Forelimb muscle (tissue), 1 donor: ENCODE measurements at places on chromosomes 16 and 17. TPM values are rescaled to one million over a fixed set of nuclear protein-coding genes. Genes with fewer than 3 reads are reported as not detected.

DNA sequence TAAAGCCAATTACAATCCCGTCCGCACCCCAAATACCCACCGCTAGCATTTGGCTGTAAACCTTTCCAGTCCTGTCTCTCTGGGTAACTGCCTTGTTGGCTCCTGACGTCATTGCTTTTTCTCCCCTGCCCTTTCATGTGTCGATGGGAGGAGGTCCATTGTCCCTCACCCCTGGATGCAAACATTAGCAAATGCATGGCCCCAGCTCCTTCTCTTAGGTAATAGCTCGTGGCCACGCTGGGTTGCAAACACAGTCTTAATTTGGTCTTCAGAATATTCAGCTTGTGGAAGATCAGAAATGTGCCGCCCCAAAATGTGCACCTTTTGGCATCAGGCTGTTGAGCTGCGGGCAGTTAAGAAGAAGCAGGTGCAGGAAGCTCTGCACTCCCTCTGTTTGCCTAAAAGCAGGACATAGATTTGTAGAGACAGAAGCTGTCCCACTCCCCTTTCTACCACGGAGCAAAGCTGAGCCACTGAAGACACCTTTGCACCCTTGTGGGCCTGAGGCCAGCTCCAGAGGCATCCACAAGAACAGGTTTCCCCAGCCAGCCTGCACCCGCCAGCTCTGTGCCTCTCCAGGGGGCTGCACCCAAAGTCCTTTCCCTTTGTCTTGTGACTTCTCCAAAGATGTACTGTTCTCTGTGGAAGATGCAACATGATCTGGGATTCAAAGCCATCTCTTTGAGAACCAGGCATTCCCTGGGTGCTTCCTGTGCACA, 127.3 kb downstream of the MGAT5B start:
- DNase-seq, result no peak

DNA sequence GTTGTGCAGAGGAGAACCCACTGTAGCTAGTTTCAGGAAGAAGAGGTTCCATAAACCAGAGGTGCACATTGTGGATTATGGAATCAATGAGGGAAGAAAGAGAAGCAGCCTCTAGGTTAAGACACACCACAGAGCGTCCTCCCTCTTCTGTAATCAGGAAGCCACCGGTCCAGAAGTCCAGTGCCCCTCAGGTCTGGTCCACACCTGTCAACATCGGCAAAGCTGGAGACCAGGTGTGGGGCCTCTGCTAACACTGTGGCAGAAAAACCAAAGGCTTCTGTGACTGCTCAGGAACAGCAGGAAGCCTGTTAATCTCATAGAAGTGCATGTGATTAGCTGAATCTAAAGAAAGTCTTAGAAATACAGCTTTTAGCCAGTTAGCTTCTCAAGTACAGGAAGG, 23.3 kb downstream of the LIMD2 start:
- DNase-seq, result no peak

DNA sequence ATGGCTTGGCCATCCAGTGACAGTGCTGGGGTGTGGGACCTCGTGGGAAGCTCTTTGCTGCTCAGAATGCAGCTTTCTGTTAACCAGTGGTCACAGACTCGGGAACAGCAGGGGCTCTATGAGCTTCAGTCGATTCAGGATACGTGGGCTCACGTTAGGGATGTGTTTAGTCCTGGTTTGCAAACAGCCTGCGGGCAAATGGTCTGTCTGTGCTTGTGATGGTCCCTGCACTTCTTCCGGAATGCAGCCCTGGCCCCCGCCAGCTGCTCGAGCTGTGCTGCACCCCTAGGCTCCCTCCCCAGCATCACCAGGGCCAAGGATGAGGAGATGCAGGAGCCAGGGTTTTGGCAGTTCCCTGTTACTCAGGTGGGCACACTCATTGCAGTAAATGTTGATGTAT, 172.8 kb upstream of the CHMP6 start:
- DNase-seq, result no peak

PMP22 gene
- polyA plus RNA-seq, result 228 TPM

DNA sequence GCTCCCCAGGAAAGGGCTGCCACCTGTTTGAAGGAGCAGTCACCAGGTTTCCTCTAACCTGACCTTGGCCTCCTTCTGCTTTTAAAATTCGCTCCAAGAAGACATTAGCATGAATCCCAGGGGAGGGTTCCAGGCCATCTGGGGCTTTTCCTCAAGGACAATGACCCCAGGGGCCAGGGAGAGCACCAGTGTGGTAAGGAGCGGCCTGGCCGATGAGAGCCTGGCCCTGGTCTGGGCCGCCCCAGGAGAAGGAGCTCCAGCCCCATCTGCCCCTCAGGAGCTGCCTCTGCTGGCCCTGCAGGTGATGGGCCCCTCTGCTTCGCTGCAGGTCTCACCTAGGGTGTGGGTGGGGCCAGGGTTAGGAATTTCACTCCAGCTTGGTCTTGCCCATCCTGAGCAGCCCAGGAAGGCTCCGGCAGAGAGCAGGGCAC, 209.2 kb upstream of the TNRC6C start:
- DNase-seq, result no peak

SLFN13 gene
- polyA plus RNA-seq, result 4.3 TPM

DNA sequence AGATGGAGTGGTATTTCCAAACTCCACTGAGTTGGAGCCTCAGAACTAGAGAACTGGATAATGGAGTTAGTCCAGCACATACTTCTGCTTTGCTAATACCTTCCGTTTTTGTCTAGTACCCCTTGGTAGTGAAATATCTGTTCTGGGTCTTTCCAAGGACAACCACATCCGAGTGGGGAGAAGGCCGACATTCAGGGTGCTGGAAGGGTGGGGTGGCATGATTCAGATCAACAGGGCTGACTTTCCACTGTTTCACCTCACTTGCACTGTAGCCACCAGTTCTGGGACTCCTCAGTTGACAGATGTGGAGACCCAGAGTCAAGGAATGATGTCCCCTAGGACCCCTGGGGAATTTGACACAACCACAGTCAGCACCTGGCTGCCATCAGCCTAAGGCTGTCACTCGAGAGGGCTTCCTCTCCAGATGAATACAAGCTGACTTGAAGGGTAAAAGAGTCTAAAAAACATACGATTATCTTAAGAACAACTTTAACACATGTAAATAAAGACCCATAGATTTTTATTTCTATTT, 84.8 kb upstream of the HNF1B start:
- no peak for DNase-seq

GRCh38 chr16:86261379-86261778, 248.9 kb upstream of the FOXF1 start:
- DNase-seq, result no peak

DNA sequence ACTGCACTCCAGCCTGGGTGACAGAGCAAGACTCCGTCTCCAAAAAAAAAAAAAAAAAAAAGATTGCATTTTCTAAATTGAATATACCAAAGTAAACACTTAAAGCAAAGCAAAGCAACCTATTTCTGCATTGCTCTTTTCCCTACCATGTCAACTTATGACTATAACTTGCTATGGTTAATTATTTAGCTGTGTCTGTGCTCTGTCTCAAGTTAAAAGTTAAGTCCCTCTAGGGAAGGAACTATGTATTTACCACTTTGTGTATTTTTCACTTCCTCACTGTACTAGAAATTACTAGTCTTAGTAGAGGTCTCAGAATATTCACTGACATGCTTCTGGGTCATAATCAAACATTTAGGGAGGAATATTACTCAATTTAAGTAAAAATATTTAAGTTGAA, 711.7 kb upstream of the SOX9 start:
- no peak for DNase-seq

DNA sequence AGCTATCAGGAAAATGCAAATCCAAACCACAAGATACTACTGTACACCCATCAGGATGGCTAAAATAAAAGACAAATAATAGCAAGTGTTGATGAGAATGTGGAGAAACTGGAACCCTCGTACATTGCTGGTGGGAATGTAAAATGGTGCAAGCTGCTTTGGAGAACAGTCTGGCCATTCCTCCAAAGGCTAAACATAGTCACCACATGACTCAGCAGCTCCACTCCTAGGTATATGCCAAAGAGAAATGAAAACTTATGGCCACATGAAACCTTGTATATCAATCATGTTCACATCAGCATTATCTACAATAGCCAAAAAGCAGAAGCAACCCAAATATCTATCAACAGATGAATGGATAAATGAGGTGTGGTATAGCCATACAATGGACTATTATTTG, 28.5 kb downstream of the VAC14 start:
- DNase-seq, result no peak

PDILT gene
- polyA plus RNA-seq, result not detected

DNA sequence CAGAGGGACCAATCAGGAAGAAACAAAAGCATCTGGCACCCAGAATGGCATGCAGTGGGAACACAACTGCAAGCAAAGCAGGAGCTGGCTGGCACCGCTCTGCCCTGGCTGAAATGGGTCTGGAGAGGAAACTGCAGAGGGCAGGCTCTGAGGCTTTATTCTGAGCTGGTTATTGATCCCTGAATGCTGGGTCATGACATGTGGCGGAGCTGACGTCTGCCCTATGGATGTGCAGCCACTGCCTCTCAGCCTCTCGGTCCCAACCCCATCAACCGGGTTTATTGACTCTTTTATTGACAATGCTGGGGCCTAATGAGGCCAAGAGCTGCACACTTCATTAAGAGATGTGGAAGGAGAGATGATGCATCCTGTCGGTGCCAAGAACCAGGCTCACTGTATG, 3.9 kb upstream of the SKAP1 start:
- DNase-seq, result no peak

EIF3C gene
- 313 TPM for polyA plus RNA-seq

DNA sequence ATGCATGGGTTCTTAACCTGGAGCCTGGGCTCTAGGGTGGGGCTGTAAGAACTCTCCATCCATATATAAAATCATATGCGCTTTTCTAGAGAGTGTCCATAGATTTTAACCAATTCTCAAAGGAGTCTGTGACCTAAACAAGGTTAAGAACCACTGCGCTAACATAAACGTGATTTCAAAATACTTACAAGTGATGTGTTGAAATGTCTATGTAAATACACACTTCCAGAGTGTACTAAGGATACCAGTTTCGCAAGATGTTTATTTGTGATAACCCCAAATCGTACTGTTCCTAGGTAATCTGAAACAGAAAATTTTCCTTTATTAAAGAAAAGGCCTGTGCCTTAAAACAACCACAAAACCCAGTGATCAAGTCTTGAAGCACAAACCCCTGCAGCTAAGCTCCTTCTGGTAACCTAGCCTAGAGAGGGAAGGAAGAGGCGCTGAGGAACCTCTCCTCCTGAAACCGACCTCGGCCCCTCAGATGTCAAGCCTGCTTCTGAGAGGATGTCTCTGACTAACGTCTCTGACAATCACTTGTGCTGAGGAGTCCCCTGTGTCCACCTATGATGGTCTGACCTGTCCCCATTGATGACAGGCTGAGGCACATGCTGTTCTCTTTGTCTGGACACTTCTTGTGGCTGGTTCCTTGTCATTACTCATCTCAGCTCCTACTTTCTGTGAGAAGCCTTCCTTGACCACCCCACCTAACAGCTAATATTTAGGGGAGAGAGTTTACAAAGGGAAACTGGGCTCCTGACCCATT, 32.2 kb downstream of the SNN start:
- no peak for DNase-seq

PERCC1 gene
- polyA plus RNA-seq, result 0.20 TPM
